ENCODE measurements at places on chromosomes 5 and 9.

DNA sequence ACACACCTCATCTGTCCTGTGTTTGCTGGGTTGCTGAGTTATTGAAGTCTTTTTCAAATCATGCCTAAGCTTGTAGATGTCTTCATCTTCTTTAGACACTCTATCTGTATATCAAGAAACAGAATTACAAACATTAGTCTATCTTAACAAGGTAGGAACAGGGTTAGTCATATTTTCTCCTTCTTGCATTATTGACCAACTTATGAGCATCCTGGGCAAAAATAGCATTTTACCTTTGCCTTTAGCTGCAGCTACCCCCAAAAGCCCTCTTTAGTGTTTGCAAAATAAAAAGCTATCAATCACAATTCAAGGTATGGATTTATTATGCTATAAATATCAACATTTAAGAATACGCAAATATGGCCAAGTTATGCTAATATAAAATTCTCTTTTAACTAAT is 3.4 kb downstream of the PLK2 start:
- DNase-seq = no peak

- DNase-seq = no peak
Observed at GRCh38 chr9:111527347-111527746, 2.4 kb downstream of the ZNF483 start.

GRCh38 chr5:2131196-2131595 is 248.5 kb upstream of the IRX4 start:
- DNase-seq = no peak

- DNase-seq = no peak
Observed at GRCh38 chr9:101399643-101399970, 956 bp downstream of the ZNF189 start.

GRCh38 chr9:109908459-109909390 is 128.7 kb downstream of the PALM2AKAP2 start:
- no peak for DNase-seq

DNA sequence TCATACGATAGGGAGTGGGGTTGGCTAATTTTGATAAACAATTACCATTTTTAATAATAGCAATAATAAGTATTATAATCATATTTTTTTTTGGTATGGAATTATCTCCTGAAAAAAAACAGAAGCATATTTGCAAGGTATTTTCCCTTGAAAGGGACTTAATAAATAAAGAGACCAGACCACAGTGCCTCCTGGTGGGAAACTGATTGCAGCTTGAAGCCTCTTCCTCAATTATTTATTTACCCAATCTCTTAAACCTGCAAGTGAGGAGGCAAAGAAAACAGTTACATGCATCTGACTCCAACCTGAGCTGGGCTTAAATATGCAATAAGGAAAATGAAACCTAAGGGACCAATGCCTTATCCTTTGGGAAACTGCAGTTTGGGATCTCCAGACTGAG is 388.1 kb upstream of the ACO1 start:
- DNase-seq = no peak

DNA sequence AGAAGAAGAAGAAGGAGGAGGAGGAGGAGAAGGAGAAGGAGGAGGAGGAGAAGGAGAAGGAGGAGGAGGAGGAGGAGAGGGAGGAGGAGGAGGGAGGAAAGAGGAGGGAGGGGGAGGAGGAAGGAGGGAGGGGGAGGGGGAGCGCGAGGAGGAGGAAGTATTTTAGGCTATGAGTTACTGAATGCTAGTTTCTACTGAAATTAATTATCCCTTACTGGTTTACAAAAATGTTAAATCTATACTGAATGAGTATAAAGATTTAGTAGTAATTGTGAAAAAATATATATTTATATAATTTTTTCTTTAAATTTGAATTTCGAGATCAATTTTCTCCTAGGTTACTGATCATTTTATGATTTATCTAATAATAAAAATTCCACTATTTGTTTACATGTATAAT is 1769.0 kb upstream of the NUDT12 start:
- DNase-seq = no peak

GRCh38 chr9:79759460-79759859 is 187.7 kb downstream of the TLE4 start:
- no peak for DNase-seq

- DNase-seq = peak; percentile 71
Observed at GRCh38 chr5:151085517-151086041, 4.7 kb upstream of the TNIP1 start.

- no peak for DNase-seq
Observed at GRCh38 chr5:171149772-171150171, 159.3 kb upstream of the TLX3 start.

- DNase-seq = peak; percentile 79
Observed at GRCh38 chr5:32613050-32613672, 27.8 kb downstream of the SUB1 start.

- no peak for DNase-seq
Observed at GRCh38 chr5:151665613-151666012, 21.1 kb downstream of the SPARC start.

DNA sequence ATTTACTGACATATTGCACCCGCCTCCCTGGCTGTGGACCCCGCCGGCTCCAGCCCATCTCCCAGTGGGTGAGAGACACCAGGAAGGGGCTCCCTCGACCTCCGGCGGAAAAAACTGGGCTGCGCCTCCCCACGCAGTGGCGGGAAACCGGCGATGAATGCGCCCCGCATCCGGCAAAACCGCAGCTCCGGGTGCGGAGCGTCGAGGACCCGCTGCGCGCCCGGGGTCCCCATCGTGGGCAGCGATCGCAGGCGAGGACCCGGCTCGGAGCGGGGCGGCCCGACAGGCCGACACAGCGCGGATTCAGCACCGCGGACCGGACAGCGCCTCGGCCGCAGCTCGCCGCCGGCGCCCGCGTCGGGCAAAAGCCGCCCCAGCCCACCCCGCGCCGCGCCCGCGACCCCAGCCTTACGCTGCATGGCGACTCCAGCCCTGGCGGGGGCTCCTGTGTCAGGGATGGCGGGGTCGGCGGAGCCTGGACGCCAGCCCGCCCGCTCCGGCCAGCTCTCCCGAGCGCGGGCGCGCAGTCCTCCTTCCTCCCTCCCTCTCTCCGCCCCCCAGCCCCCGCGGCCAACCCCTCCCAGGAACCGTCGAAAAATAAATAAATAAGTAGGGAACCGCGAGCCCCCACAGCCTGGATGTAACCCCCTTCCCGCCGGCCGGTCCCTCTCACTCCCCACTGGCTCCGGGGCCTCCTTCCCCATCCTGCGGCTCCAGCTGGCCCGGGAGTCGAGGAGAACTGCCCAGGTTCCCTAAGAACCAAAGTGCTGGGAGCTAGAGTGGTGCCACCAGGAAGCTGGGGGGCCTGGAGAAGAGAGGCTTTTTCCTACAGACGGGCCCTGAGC is 3.1 kb downstream of the LHX3 start:
- DNase-seq = no peak

GRCh38 chr5:69415584-69415958 is 655 bp downstream of the MARVELD2 start:
- no peak for DNase-seq

DNA sequence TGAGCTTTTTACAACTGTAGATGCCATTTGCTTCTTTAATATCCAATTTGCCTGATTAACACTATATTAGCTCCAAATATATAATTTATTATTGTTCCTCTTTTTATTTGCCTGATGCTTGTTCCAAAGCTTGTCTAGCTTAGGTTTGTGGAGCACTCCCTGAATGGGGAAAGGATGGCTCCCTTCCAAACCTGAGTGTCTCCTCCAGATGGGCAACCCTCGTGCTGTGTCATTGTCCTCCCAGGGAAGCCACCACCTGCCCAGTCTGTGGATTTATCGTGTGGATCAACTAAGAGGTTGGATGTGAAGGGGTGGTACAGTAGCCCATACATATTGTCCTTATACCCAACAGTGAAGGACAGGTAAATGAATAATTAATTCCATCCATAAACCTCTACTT is 404.9 kb downstream of the CDK5RAP2 start:
- no peak for DNase-seq

DNA sequence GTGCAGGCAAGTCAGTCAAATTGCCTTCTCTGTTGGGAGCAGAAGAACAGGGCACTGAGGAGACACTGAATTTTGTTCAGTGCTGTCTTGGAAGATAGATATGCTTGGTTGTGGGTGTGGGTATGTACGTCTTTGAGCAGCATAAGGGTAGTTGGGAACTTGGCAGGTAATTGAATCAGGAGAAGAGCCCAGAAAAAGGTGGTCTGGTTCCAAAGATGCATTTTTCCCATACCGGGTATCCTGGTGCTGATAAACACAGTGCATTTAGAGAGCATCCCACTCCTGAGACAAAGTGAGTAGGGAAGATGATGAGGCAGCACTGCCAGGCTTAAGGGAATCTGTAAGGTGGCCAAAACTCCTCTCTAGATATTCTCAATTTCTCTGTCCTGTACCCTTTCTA is 40.6 kb downstream of the TEK start:
- DNase-seq = no peak

- no peak for DNase-seq
Observed at GRCh38 chr9:105994970-105995369, 300.6 kb downstream of the TMEM38B start.

- no peak for DNase-seq
Observed at GRCh38 chr5:135011355-135012032, 22.5 kb downstream of the PITX1 start.

- DNase-seq = no peak
Observed at GRCh38 chr9:6645355-6646292, at the start of gene GLDC. Gene GLDC, minus strand, starts transcription at chr9:6645729. Its CDS starts 230 bp downstream, at chr9:6645499.

GRCh38 chr5:158384535-158385481 is 525.9 kb upstream of the CLINT1 start:
- no peak for DNase-seq

GRCh38 chr5:80623999-80624398 is 30.5 kb upstream of the MSH3 start:
- DNase-seq = no peak

DNA sequence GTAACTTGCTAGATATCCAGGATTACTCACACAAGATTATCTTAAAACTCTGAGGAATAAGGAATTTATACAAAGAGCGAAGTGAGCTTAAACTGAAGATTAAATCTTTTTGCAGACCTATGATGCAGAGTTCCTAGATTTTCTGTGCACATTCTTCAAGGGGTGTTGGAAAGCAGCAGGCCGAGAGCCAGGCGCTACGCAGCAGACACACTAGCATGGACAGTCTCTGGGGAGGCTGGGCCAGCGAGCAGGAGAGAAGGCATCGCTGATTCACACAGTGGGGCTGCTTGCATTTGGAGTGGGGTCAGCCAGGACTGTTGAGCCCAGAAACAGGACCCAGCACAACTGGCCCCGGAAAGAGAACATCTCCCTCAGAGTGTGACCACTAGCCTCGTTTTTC is 136.3 kb downstream of the ADAMTS16 start:
- no peak for DNase-seq

DNA sequence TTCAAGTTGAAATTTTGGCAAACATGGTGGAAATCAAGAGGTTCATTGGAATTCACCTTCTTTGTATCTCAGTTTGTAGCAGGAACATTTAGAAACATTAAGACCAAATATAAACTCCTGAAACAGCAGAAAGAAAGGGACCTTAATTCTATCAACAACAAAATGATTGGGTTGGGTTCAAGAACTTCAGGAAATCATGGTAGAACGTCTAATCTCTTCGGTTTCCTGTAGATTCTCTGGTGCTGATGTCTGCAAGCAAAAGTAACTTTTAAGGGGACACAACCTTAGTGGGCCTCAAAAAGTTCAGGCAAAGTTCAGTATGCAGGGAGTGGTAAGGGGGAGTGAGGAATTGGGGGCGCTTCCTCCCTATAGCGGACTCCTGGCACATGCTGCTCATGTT is 3.4 kb downstream of the IL33 start:
- DNase-seq = no peak
